Central memory CD4-positive, alpha-beta T cell (primary cell): ENCODE measurements at places on chromosomes 2 and 18.

DNA sequence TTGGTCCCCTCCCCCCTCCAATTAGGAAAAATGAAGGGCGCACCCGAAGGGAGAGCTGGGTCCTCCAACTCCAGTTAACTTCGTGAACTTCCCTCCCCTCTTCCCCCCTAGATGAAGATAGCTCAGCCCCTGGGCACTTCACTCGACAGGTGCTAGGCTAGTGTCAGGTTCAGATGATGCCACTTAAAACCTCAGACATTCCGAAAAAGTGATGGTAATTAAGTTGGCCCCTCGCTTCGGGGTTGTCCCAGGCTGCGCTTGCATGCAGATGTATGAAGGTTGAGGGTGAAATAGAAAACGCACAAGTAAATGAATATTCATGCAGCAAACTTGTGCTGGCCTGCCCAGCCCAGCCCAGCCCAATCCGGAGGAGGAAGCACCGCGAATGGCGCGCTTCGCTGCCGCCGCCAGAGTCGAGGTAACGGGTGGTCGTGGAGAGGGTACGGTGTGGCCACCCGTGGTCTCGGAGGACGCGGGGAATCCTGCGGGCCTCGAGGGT, 3.0 kb upstream of the GBX2 start:
- DNase-seq, result no peak

DNA sequence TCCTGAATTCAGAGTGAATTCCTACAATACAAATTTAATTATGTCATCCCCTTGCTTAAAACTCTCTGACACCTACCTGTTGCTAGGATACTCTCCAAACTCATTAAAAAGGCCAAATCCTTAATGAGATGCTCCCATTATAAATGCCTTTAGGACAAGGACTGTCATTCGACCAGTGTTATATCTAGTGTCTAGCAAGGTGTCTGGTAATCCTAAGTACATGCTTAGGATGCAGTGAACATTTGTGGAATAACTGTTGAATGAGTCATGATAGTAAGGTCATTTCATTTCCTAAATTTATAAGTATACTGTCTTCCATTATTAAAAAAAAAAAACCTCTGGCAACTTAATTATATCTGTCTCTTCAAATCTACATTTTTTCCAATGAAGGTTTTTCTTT, 588.9 kb upstream of the NRXN1 start:
- DNase-seq, result no peak

DNA sequence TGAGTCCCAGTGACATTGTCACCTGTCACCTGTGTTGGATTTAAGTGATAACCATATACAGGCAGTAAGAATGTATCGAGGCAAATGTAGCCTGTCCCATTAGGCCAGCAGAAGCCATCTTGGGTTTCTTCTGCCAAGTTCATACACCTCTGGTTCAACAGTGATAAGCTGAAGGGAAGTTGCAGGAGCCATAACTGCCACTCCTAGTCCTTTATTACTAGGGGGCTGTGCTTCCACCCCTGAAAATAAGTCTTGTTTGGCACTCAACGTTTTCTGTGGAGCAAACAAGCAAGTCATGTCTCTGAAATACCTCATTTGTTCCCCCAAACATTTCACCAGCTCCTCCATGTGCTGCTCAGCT, 58.1 kb upstream of the ALPP start:
- no peak for DNase-seq

DNA sequence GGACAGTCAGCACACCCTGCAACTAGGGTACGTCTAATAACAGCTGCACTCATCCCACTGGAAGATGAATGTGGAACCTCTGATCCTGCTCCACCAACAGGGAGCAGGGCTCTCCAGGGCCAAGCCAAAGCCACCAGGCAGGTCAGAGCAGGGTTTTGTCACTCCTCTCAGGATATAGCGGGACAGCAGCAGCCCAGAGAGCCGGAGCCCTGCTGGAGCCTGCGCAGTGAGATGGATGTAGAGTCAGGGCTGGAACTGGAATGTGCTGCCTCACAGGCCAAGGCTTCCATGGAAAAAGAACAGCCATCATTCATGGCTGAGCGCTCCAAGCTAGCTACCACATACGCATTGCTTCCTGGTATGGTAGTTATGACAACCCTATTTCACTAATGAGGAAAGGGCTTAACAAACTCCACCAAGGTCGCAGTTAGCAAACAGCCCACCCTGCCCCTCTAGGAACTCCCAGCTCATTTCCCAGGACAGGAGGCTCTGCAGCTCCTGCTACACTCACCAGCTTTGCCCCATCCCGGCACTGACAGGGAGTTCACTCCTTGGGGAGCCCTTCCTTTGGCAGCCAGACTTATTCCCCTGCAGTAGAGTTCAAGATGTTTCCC, 85.2 kb downstream of the HS1BP3 start:
- no peak for DNase-seq

DNA sequence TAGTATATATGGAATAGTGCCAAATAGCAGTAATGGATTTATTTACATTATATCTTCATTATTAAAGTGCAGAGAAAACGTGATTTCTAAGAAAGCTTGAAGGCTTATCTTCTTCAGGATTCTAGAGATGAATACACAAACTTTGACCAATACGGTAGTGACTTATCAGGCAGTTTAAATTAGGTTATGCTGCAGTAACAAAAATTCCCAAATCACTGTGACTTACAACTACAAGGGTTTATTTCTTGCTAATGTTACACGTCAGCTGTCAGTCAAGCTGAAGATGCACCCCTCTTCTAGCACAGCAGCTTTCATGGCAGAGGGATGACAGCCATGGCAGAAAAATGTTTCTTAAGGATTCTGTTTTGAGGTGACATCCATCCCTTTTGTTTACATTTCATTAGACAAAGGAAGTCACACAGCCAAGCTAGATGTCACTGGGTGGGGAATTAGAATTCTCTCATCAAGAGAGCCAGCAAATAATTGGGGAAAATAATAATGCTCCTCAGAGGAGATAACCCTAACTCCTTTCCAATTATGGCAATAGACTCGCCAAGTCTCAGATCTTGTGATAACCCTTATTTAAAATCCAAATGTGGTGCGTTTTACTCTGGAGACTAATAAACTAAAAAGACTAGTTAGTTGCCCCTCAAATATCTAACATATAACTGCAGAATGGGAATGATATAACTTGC, 268.3 kb upstream of the CYP26B1 start:
- no peak for DNase-seq

- no peak for DNase-seq
Measured at GRCh38 chr18:73835656-73836364, 311.8 kb downstream of the FBXO15 start.
